ENCODE measurements at places on chromosomes 3 and 15. TPM values are rescaled to one million over a fixed set of nuclear protein-coding genes. Genes with fewer than 3 reads are reported as not detected.

DNA sequence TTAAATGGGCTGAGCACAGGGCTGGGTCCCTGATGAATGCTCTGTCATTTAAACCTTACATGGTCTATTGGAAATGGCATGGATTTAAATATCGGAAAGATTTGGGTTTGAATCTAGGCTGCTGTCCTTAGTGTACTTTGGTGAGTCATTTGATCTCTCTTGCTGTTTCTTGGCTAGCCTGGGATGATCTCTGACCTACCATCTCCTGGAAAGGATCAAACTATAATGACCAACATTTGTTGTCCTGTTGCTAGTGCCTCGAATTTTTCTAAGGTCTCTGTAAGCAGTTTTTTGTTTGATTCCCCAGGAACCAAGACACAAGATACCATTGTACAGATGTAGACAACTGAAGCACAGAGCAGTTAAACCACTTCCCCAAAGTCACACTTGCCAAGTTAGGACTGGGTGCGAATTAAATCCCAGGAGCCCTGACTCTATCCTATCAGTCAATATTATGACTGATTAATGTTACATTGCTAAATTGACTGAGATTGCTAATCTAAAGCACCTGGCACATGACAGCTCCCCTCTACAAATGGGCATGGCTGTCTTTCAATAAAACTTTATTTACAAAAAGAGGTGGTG, 244.9 kb upstream of the MCTP2 start:
- H3K36me3 ChIP-seq = no peaks in the 10 kb centered on the region
- no peaks in the 10 kb centered on the region for H3K27me3 ChIP-seq
- H3K27ac ChIP-seq = no peak overlapping the region
- no peak overlapping the region for H3K4me3 ChIP-seq

DNA sequence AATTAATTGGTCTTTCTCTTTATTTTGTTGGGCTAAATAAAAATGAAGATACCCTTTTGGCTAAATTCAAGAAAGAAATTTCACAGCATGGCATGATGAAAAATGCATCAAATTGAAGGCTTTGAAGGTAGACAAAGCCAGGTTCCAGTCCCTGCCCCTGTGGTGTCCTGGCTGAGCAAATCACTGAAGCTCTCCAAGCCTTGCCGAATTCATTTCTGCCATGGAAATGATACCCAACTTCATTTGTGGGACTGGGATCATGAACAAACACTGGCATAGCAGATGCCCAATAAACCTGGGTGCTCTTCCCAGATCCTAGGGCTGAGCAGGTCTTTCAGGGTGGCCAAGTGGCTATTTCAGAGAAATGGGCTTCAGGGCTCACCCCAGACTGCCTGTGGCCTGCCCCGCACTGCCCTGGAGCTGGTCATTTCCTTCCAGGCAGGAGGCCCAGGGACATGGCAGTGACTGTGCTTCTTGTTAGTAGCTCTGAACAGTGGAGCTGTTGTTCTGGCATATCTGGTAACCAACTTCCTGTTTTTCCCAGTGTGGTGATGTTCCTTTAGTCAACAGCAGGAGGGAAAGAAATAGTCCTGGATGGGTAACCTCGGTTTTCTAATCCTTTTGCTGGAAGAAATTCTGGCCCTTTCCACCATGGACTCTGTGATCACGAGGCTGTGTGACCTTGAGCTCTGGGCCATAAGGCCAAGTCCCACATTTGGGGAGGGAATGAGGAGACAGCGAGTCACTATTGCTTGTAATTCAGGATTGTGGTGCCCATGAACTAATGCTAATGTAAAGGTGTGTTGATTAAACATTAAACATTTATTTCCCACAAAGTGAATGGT, 47.6 kb downstream of the CTDSPL start:
- H3K4me1 ChIP-seq = peaks cover 69% of the 10 kb centered on the region
- H3K27ac ChIP-seq = peak overlapping the region; percentile 38

- H3K27ac ChIP-seq = no peak overlapping the region
- H3K36me3 ChIP-seq = no peaks in the 10 kb centered on the region
- H3K4me1 ChIP-seq = no peaks in the 10 kb centered on the region
- DNase-seq = no peak
- H3K27me3 ChIP-seq = no peaks in the 10 kb centered on the region
- no peak overlapping the region for H3K4me3 ChIP-seq
These were observed 18.4 kb downstream of the ARMC8 start for GRCh38 chr3:138205527-138205926.

GRCh38 chr15:38085114-38085513, 150.7 kb downstream of the TMCO5A start:
- no peak overlapping the region for H3K27ac ChIP-seq
- DNase-seq = no peak
- no peaks in the 10 kb centered on the region for H3K27me3 ChIP-seq
- H3K4me3 ChIP-seq = no peak overlapping the region
- H3K36me3 ChIP-seq = no peaks in the 10 kb centered on the region

GRCh38 chr3:95899494-95899893, 914.9 kb upstream of the EPHA6 start:
- no peak overlapping the region for H3K4me3 ChIP-seq
- no peaks in the 10 kb centered on the region for H3K4me1 ChIP-seq
- H3K36me3 ChIP-seq = no peaks in the 10 kb centered on the region

GRCh38 chr15:67998599-67999133, 55.4 kb upstream of the PIAS1 start:
- no peaks in the 10 kb centered on the region for H3K4me1 ChIP-seq
- no peak overlapping the region for H3K27ac ChIP-seq
- no peak overlapping the region for H3K4me3 ChIP-seq
- DNase-seq = no peak
- H3K27me3 ChIP-seq = no peaks in the 10 kb centered on the region

DNA sequence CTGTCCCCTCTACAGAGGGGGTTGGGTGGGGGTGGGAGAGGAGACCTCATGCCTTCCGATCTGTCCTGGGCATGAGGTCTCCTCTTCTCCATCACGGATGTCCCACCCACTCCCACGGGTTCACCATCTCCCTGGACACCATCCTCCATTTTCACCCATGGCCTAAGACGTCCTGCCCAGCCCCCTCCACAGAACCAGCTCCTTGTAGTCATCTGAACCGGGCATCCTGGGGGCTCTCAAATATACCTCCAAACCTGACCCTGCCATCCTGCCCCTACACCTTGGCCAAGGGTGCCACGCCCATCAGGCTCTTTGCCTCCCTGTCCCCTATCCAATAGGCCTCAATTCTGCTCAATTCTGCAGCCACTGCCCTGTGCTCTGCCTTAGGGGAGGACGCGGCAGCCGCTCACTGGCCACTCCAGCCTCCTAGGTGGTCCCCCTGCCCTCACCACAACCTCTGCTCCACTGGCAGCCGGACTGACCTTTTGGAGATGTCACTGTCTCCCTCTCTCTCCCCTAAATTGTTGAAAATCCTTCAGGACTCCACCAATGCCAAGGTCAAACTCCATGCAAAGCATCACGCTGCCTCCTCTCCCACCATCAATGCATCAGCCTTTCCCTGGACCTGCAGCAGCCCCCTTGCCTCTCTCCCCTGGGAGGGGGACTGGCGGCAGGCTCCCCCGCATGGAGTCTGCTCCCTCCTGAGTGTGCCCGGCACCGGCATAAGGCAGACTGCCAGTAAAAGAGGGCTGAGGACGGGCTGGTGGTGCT, 9.4 kb upstream of the ANPEP start:
- H3K4me3 ChIP-seq = no peak overlapping the region
- no peaks in the 10 kb centered on the region for H3K36me3 ChIP-seq
- H3K27ac ChIP-seq = peak overlapping the region; percentile 50
- no peak for DNase-seq
- no peaks in the 10 kb centered on the region for H3K27me3 ChIP-seq

DNA sequence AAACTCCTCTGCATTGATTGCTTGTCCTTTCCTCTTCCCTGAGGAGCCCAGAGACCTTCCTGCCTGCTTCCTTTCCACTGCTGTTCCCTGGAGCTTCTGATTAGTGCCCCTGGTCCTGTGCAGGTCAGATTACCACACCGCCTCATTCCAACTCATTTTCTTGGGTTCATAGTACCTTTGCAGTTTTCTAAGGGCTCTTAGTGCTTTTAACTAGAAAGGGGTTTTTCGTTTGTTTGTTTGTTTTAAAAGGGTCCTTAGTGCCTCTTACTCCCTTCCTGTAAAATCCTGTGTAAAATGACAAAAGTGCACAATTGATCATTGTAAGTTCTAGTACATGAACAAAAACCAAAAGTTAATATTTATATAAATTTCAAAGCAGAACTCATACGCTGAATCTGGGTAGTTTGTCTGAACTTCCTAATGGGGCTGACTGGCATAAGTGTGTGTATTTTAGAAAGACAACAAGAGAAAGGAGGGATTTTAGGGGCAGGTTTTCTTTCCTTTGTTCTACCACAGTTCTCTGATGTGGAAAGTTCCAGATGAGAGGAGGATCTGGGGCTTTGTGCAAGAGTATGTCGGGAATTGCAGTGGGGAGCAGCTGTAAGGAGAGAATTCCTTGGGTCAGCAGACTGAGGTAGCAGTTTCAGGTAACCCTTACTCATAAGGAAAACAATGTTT, 30.6 kb downstream of the SNRK start:
- H3K27ac ChIP-seq = peak overlapping the region; percentile 58
- H3K36me3 ChIP-seq = no peaks in the 10 kb centered on the region
- H3K27me3 ChIP-seq = no peaks in the 10 kb centered on the region
- peaks cover 19% of the 10 kb centered on the region for H3K4me1 ChIP-seq
- DNase-seq = no peak

DNA sequence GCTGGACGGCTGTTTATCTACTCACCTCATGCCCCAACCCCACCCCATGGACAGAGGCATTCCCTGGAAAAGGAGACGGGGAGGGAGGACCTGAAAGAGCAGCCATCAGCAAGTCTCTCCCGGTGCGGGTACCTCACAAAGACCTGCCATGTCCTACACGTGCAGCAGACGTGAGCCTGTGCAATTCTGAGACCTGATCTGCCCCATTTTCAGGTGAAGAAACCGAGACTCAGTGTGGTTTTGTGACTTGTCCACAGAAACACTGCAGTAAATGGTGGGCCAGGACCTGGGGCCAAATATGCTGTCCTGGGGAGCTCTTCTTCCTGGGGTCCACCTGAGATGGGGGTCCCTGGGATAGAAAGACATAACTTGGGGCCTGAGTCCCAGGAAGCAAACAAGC, 137.0 kb upstream of the LINGO1 start:
- H3K4me3 ChIP-seq = no peak overlapping the region
- no peak overlapping the region for H3K27ac ChIP-seq
- H3K27me3 ChIP-seq = peaks cover 21% of the 10 kb centered on the region
- H3K4me1 ChIP-seq = no peaks in the 10 kb centered on the region

DNA sequence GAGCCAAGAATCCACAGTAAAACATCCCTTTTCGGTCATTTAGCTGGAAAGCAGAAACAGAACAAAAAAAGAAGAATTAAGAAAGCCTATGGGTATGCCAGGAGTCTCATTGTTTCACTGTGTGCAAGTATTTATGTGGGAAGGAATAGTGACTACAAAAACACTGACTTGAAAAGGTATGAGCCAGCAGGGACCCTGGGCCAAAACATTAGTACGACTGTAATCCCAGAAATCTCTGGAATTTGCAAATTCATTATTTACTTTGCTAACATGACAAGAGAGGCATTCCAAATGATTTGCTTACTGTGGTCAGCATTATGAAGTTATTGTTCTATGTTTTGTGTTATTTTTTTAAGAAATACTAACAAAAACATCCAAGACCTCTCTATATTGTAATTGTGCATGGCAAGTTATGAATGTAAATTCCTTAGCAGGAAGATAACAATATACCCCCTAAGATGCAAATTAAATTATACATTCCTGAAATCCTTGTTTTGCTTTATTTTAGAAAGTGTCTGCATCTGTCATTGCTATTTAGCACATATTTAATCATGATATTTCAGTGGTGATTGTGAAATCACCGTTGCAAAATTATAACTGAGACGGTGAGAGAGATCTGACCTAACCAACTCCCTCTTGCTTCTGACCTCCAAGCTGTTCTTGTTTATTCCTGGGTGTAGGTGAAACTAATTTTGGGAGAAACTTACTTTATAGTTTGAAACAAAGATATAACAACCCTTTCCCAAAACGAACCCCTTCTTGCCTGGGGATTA, 299.2 kb downstream of the ZPLD1 start:
- H3K36me3 ChIP-seq = no peaks in the 10 kb centered on the region
- H3K27ac ChIP-seq = no peak overlapping the region
- H3K27me3 ChIP-seq = no peaks in the 10 kb centered on the region
- H3K4me1 ChIP-seq = no peaks in the 10 kb centered on the region
- DNase-seq = no peak

GRCh38 chr15:82810061-82810889, 847 bp downstream of the WHAMM start:
- H3K36me3 ChIP-seq = peaks cover 2% of the 10 kb centered on the region
- no peaks in the 10 kb centered on the region for H3K27me3 ChIP-seq
- peak overlapping the region; percentile 99 for H3K27ac ChIP-seq
- no peak for DNase-seq
- H3K4me3 ChIP-seq = peak overlapping the region; percentile 82
- H3K4me1 ChIP-seq = peaks cover 20% of the 10 kb centered on the region

DNA sequence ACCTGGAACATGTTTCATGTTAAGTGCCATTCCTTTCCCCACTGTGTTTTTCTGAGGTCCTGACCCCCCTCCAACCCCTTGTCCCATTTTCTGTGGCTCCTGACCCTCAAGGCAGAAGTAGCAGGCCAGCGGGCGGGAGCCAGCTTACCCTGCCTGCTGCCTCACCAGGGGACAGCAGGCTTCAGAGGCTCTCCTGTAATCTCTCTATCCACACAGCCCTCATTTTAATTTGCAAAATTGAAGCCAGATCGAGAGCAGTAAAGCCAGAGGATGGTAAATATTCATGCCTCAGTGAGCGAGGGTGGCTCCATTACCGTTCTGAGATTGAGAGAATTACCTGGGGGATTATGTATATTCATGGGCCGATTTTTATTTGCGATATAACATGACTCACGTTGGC, 147.6 kb downstream of the DNAJB8 start:
- no peaks in the 10 kb centered on the region for H3K27me3 ChIP-seq
- DNase-seq = no peak
- peaks cover 30% of the 10 kb centered on the region for H3K36me3 ChIP-seq
- H3K27ac ChIP-seq = no peak overlapping the region
- H3K4me1 ChIP-seq = peaks cover 18% of the 10 kb centered on the region

Gene CD200
- total RNA-seq = 11.4 TPM

DNA sequence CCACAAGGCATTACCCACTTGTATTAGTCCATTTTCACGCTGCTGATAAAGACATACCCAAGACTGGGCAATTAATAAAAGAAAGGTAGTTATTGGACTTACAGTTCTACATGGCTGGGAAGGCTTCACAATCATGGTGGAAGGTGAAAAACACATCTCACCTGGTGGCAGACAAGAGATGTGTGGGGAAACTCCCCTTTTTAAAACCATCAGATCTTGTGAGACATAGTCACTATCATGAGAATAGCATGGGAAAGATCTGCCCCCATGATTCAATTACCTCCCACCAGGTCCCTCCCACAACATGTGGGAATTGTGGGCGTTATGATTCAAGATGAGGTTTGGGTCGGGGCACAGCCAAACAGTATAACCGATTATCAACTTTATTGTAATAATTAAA, 17.0 kb upstream of the CMC1 start:
- H3K4me1 ChIP-seq = no peaks in the 10 kb centered on the region
- H3K4me3 ChIP-seq = no peak overlapping the region
- no peaks in the 10 kb centered on the region for H3K27me3 ChIP-seq
- DNase-seq = no peak
- H3K27ac ChIP-seq = no peak overlapping the region
- H3K36me3 ChIP-seq = no peaks in the 10 kb centered on the region

Gene GOLGA6L10
- 0.66 TPM for total RNA-seq

All from tibial nerve (tissue), 4 donors.